ENCODE measurements at places on chromosomes 5 and 9.

GRCh38 chr9:127686461-127687393 lies 20.1 kb upstream of the CFAP157 start:
- no peak for DNase-seq

DNA sequence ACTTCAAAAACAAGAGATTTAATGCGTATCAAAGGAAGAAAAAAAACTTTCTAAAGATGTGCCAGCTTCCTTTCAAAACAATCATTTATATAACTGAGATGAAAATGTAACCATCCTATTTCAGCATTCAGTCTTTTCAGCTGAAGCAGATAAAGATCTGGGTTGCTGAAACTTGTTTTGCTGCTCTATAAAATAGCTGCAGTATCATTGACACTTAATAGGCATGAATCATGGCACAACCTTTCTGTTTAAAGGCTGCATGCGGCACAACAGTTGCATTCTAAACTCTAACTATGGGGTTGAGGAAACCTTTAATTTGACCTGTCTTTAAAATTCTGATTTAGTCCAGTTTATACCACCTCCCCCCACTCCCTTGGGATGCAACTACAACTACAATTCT lies 196.7 kb downstream of the MPDZ start:
- no peak for DNase-seq

- DNase-seq = no peak
These were observed 7.4 kb downstream of the MEGF10 start for GRCh38 chr5:127298036-127298429.

DNA sequence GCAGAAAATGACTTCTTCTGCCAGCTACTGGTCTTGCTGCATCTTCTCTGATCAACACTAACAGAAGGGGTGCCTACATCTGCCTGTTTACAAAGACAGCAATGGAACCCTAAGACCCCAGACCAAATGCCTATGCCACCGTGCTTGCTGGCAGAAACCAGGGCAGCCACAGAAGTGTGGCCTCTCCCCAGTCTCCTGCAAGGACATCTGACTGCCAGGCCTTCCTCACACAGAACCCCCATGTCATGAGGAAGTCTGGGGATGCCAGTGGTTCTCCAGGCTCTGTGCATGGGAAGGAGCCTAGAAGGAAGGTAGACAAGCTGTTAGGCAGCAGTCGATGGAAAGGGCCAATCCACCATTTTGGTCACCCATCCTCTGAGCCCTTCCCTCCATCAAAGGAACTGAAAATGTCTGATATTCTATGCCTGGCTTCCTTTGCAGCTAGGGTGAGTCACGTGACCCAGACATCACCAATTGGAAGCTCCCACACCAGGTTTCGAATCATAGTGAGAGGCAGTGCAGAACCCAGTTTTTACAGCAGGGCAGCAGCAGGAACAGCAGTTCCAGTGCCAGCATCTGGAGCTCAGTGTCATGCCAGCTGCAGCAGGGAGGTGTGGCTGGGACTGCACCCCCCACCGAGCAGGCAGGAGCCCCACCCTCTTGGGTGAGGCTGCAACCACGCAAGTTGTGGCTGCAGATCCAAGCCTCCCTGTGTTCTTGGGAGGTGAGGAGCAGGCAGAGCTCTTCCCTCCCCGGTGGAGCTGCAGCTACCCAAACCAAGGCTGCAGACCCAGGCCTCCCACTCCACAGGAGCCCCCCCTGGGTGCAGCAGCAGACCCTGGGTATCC lies 123.4 kb downstream of the OLFM1 start:
- DNase-seq = no peak

GRCh38 chr9:126526218-126527108 lies 87.3 kb upstream of the LMX1B start:
- no peak for DNase-seq

- no peak for DNase-seq
These were observed 39.0 kb downstream of the GDA start for GRCh38 chr9:72188232-72188631.

DNA sequence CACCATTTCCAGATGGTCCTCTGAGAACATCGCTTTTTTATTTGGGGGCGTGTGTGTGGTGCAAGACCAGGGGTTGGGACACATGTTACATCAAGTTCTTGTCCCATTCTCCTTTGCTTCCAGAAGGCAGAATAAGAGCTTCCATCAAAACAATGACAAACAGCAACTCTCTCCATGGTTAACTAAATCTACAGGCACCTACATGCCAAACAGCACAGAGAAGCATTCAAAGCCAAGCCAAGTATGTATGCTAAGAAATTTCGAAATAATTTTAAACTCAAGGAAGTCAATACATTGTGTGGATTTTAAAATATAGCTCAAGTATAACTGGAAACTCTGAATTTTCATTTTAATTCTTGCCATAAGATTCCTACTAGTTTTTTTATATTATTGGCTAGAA lies 105.6 kb downstream of the SEC61B start:
- DNase-seq = no peak

DNA sequence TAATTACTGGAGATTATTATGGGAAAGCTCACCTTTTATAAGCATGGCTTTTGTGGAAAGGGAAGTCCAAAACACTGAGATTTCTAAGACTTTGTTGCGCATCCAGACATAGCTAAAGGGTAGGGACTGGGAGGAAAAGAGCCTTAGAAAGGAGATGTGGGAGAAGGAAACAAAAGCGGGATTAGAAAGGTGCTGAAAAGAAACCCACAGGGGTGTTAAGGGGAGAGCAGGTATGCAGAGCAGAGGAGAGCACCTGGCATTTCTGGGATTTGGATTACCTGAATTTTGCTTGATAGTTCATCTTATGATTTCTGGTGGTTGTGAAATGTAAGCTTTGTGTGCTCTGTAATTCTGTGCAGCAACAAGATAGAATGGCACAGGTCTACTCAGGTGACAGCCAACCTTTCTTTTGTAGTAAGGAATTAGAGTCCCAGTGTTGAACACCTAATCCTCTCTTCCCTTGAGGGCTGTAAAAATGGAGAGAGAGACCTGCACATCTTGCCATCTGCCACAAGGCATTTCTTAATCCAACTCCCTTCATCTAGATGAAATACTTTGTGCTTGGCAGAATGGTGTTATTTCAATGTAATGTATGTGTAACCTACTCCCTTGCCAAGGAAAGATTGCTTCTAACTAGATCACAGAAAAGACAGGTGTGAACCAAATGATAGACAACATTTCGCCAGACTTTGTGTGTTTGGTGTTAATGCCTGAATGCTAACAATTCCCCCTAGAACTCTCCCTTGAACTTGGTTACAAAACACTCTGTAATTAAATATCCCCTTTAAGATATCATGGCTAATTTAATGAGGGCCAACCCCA lies 47.4 kb downstream of the ATPSCKMT start:
- no peak for DNase-seq

GRCh38 chr5:51227963-51228470 lies 155.2 kb upstream of the ISL1 start:
- no peak for DNase-seq

GRCh38 chr5:134994560-134995156 lies 27.0 kb downstream of the CATSPER3 start:
- no peak for DNase-seq

Data from activated T-helper 1 cell treated with anti-CD3 and anti-CD28 coated beads, Interleukin-2, amount 50 U/mL, for 16 hours (primary cell).